ENCODE measurements at places on chromosomes 3 and 15.

DNA sequence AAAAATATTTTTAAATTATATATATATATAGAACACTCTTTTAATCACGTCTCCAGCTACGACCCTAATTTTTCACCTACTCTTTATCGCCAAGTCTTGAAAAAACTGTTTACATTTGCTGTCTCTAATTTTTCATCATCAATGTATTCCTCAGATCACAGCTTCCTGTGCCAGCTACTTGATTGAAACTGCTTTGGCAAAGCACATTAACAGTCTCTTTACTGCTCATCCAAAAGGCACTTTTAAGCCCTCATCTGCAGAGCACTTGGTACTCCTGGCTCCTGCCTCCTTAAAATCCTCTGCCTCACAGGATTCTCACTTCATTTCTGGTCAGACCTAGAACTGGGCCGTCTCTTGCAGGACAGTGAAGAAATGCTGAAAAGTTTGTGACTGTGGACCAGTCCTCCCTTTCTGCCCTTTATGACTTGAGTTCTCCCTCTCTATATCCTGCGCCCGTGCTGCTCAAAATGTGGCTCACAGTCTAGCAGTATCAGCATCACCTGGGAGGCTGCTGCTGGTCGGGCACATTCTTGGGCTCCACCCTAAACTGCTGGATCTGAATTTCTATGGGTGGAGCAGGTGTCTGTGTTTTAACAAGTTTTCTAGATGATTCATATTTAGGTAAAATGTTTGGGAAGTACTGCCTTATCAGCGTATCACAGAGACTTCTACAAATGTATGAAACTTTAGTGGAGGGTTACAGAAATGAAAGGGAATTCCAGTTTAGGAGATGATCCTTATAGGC lies 196.8 kb downstream of the ADAMTSL3 start:
- DNase-seq = no peak

DNA sequence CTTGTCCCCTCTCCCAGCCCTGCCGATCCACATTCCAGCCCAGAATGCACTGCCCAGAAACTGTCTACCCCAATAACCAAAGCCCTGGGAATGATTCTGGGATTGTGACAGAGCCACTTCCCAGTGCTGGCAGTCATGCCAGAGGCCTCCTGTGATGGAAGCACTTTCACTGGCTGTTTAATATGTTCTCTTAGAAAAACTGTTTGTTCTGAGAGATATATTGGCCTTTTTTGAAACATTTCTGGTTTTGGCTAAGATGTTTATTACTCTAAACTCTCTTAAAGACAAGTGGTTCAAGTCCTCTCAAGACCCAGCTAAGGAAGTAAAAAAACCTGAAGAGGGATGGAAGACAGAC lies 74.0 kb upstream of the HACD2 start:
- no peak for DNase-seq

GRCh38 chr3:188776447-188776846 lies 395.3 kb upstream of the TPRG1 start:
- peak; percentile 15 for DNase-seq

- DNase-seq = peak; percentile 17
These were observed 20.5 kb upstream of the STAG1 start for GRCh38 chr3:136772709-136773108.

DNA sequence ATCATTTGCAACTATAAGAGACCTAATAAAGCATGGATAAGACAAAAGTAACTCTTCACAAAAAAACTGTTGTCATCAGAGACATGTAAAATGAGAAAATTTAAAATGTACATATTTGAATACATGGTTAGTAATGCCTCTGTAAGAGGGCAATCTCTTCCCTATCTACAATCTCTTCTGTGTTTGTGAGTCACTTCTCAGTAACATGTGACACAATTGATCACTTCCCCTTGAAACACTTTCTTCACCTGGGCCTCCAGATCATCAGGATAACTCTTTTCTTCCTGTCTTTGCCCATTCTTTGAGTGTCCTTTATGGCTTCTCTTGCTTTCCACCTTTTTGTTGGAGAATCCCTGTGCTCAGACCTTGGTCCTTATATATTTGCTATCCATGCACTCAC lies 50.4 kb downstream of the TFDP2 start:
- no peak for DNase-seq

DNA sequence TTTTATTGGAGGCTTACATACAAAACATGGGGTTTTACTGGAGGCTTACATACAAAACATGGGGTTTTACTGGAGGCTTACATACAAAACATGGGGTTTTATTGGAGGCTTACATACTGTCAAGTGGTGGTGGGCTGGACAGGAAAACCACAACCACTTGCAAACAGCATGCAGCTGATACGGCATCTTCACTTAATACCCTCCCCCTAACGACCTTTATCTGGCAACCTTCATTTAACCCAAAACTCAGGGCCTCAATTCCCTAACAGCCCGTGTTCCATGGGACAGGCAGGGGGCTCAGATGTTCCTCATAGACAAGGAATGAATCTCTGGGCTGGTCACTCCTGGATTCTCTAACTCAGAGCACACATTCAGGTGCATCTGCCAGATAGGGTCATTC lies 137.1 kb downstream of the CD47 start:
- DNase-seq = no peak

- no peak for DNase-seq
These were observed 181.4 kb upstream of the UBE2E1 start for GRCh38 chr3:23624305-23624704.

DNA sequence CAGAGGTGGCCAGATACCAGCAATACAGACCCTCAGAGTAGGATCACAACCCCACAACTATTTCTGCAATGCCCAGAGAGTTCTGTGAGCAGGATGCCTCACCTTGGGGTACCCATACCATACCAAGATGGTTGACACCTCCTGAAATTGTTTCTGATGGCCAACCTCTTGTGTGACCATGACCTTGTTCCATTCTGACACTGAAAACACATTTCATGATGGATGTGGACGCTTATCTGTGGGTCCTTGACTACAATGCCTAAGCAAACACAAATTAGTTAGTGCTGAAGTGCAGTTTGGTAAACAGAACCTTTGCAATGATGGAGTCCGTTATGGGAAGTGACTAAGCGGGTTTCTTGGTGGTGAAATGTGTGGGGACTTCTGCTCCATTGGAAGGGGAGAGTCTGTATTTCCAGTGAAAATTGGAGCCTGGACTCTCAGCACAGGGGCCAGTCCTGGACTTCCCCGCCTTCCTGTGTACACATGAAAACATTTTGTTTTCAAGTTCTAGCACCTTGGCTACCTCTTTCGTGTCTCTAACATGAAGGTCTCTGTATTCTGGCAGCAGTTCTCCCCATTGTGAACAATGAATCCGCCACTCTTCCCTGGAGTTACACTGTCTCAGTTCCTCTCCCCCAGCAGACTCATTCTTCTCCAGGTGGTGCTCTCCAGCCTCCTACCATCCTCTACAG lies 106.2 kb downstream of the XXYLT1 start:
- DNase-seq = no peak

DNA sequence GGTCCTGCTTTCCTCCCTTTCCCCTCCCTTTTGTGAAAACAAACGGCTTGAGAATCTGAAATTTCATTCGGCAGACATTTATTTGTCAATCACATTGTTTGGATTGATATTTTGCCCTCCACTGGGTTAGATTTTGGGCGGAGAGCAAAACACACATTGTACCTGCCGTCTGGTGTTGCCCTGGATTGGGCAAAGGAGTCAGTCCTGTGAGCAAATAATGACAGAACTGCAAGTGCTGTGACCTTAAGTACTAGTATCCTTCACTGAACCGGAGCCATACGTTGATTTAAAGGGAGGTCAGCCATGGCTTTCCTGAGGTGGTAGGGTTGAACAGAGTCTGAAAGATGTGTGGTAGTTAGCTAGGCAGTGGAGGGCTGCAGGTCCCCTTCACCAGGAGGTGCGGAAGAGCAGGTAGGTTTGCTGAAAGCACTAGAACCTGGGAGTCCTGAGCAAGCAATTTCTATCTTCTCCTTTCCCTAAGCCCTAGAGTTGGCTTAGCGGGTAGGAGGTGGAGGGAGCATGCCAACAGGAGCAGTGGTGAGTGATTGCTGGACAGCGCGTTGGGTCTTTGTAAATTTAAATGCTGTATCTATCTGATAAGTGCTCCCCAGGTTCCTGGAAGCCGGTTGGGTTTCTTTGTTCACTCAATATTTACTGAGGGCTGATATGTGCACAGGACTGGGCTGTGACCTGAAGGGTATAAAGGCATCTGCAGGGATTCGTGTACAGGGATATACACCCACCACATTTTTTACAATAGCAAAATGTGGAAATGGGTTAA lies 2.0 kb downstream of the PDIA5 start:
- no peak for DNase-seq

GRCh38 chr3:151210676-151211381 lies 7.8 kb upstream of the GPR171 start:
- DNase-seq = peak; percentile 34

GRCh38 chr15:42547918-42548248 lies 710 bp downstream of the LRRC57 start:
- DNase-seq = no peak

- DNase-seq = no peak
These were observed 9.5 kb downstream of the SMAD3 start for GRCh38 chr15:67074886-67075229.

DNA sequence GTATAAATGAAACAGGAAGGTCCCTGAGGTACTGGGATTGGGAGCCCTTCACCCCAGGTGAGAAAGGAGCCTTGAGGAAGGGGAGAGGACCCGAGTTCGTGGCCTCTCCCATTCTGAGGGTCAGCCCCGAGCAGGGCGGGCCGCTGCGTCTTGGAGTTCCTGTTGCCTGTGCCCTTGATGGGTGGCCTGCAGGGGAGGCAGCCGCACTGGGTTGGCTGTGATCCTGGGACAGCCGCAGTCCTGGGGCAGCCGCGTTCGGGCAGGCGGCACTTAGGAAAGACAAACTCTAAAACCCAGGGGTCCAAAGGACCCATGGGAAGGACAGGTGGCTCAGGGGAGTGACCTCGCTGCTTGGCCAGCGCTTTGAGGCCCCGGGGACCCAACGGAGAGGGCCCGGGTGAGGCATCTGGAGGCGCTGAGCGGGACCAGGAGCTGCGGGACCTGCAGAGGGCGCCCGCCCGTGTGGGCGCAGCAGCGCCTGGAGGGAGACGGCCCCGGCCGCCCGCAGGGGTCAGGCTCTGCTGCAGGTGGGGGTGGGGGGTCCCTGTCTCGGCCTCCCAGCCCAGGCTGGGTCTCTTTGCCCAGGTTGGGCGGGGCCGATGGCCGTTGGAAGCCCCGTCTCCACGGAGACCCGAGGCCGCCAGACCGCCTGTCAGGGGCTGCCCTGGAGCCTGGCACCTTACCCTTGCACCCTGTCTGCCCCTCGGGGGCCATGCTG lies 65.1 kb downstream of the HMCES start:
- DNase-seq = peak; percentile 32

- no peak for DNase-seq
These were observed 77.7 kb downstream of the SYNPR start for GRCh38 chr3:63355809-63356208.

DNA sequence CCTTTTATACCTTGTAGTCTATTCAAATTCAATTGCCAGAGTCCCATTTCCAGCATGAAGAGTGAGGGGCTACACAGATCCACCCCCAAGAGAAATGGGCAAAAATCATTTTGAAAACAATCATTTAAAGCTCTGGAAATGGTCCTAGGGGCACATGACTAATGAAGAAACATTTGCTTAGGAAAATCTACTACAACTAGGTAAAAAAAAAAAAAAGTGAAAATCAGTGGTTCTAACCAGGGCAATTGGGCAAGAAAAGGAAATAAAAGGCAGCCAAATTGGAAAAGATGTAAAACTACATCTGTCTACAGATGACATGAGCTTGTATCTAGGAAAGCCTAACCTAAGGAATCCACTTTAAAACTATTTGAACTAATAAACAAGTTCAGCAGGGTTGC lies 9.4 kb downstream of the IMPG2 start:
- DNase-seq = no peak

DNA sequence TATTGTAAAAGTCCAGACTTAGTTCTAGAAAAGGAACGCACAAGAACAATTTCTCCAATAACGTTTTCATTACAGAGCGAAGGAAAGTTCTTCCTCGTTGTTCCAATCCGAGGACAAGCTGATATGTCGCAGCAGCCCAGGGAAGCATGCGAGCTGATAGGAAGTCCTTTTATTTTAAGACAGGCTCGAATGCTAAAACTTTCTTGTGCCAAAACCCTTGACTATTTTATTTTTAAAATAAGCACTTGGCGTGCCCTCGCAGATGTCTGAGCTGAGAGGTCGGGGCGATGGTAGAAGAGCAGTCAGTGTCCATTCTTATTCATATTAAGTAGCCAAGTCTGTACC lies 433 bp upstream of the MITF start:
- peak; percentile 18 for DNase-seq

DNA sequence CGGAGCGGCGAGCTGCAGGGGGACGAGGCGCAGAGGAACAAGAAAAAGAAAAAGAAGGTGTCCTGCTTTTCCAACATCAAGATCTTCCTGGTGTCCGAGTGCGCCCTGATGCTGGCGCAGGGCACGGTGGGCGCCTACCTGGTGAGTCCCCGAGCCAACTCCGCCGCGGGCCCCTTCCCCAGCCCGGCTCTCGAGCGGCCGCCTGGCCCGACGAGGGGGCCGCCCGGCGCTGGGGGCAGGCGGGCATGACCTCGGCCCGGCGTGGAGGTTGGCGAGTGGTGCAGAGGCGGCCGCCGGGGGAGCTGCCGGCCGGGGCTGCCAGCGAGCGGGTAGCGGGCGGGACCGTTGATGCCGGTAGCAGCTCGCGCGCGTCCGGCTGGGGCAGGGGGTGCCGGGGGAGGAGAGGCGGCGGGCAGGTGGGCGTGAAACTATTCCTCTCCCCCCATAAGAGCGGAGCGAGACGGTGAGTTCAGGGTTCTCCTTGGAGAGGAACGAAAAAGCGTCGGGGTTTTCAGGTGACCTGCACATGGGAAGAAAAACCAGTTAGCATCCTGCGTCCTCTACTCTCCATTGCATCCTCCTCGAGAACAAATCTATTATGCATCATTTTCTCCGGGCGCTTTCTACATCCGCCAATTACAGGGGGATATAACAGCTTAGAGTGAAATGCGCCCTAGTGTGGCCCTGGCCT lies 585 bp downstream of the SLCO3A1 start:
- DNase-seq = peak; percentile 40

GRCh38 chr3:4373669-4374068 lies 70.5 kb downstream of the SETMAR start:
- no peak for DNase-seq

- no peak for DNase-seq
These were observed 68.3 kb upstream of the SETMAR start for GRCh38 chr3:4234889-4235288.

GRCh38 chr3:190017521-190018288 lies 103.0 kb downstream of the P3H2 start:
- peak; percentile 75 for DNase-seq

DNA sequence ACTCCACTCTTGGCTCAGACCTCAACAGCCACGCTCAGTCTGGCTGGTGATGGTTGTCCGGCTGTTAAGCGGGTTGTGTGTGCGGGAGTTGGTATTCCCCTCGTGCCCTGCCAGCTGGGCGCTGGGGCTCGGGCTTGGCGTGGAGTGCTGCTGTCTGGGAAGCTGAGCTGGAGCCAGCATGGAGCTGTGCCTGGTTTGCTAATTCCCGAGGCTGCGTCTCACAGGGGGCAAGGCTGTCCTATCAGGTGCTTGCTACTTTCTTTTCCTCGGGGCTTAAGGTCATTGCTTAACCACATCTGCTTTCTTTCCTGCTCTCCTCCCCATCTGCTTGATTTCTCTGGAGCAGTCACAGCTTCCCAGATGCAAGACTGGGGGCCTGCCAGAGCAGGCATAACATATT lies 29.9 kb downstream of the PDIA5 start:
- no peak for DNase-seq

- no peak for DNase-seq
These were observed 10.9 kb downstream of the ARL6IP5 start for GRCh38 chr3:69095636-69096035.
